Activated CD4-positive, alpha-beta memory T cell treated with anti-CD3 and anti-CD28 coated beads for 36 hours (primary cell): ENCODE measurements at places on chromosomes 4 and X. TPM values are rescaled to one million over a fixed set of nuclear protein-coding genes. Genes with fewer than 3 reads are reported as not detected.

Gene XAGE1B
- total RNA-seq, result not detected

Gene MMRN1
- total RNA-seq, result not detected

Gene MAGEA12
- not detected for total RNA-seq

Gene NEXMIF
- total RNA-seq, result 0.70 TPM

Gene FRG2
- total RNA-seq, result 0.10 TPM

Gene ADH6
- total RNA-seq, result not detected

Gene NAP1L5
- 3.7 TPM for total RNA-seq

Gene FAM47A
- not detected for total RNA-seq

Gene PQBP1
- 85.5 TPM for total RNA-seq

Gene ADRA2C
- total RNA-seq, result not detected

Gene SLC25A31
- not detected for total RNA-seq

Gene PGAM4
- total RNA-seq, result 0.70 TPM

Gene DHRSX
- total RNA-seq, result 20.7 TPM

Gene CTAG1A
- not detected for total RNA-seq

Gene CTAG1B
- total RNA-seq, result not detected

Gene HSD17B11
- total RNA-seq, result 19.8 TPM
